ENCODE measurements at places on chromosomes 13 and 19.

- DNase-seq: no peak
Observed at GRCh38 chr13:106493533-106494220, 41.8 kb downstream of the EFNB2 start.

DNA sequence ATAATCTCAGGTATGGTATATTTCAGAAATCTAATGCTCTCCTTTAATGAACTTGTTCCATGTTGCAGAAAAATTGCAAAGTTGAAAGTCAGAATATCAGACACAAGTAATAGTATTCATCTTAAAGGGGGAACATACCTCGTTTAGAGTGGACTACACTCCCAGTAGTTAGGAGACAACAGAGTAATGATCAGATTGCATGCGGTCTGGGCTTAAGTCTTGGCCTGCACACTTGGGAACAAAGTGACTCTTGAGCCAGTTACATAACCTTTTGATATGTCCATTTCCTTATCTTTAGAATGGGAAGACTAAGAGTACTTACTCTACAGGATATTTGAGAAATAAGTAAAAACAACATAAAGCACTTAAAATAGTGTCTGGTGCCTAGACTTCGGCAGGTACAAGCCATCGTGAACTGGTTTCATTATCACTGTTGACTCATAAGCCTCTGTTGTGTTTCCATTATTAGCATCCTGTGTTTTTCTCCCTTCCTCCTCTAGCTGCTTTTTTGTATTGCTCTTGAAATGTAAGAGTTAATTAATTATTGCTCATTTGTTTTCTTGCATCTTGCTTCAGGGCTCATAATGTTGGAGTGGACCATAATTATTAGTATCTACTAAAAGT, 53.0 kb downstream of the DPY19L3 start:
- DNase-seq: no peak

GRCh38 chr13:76425935-76426334, 460.3 kb downstream of the KCTD12 start:
- peak; percentile 4 for DNase-seq

- DNase-seq: peak; percentile 33
Observed at GRCh38 chr19:19540715-19541515, 2.9 kb downstream of the CILP2 start.

GRCh38 chr13:111115965-111116521, 933 bp downstream of the ARHGEF7 start:
- peak; percentile 70 for DNase-seq

GRCh38 chr13:35512271-35512920, 35.9 kb upstream of the MAB21L1 start:
- DNase-seq: no peak

GRCh38 chr13:82501834-82502233, 1380.4 kb downstream of the SLITRK1 start:
- no peak for DNase-seq

- no peak for DNase-seq
Observed at GRCh38 chr13:106484537-106485193, 50.8 kb downstream of the EFNB2 start.

- DNase-seq: peak; percentile 9
Observed at GRCh38 chr13:30110301-30111070, 196.9 kb downstream of the KATNAL1 start.

DNA sequence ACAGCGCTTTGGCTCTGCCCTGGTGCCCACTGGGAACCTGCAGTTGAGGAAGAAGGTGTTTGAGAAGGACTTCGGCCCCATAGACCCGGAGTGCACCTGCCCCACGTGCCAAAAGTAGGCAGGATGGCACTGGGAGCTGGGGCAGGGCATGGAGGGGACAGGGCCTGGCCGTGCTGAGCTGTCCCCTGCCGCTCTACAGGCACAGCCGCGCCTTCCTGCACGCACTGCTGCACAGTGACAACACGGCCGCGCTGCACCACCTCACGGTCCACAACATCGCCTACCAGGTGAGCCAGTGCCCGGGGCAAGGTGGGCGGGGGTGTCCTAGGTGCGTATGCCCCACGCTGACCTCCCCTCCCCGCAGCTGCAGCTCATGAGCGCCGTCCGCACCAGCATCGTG, 5.1 kb upstream of the DNM2 start:
- DNase-seq: no peak

DNA sequence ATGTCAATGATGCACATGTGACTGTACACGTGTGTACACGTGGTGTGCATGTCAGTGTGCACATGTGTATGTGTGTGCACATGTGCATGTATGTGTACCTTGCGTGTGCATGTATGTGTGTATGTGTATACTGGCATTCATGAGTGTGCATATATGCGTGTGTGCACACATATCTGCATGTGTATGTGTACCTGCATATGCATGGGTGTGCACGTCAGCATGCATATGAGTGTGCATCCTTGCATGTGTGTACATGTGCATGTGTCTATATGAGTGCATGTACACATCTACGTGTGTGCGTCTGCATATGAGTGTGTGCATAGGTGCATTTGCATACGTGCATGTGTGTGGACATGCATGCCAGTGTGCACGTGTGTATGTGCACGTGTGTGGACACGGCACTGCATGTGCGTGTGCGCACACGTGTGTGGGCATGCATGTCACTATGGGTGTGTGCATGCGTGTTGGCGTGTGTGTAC, 48.5 kb downstream of the GADD45B start:
- no peak for DNase-seq

DNA sequence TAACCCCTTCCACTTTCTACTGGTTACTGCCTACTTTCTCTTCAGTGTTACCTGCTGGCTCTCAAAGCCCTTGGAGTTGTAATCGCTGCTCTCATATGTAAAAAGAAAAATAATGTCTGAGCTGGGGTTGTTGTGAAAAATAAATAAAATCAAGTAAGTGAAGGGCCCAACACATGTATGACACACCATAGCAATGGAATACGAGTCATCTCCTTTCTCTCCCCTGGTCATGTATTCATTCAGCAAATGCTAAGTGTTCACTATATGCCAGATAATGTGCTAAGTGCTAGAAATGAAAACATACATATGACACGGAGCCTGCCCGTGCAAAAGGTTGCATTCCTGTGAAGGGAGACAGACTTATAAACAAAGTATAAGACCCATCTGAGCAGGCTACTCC, 535.0 kb downstream of the RFC3 start:
- DNase-seq: no peak

DNA sequence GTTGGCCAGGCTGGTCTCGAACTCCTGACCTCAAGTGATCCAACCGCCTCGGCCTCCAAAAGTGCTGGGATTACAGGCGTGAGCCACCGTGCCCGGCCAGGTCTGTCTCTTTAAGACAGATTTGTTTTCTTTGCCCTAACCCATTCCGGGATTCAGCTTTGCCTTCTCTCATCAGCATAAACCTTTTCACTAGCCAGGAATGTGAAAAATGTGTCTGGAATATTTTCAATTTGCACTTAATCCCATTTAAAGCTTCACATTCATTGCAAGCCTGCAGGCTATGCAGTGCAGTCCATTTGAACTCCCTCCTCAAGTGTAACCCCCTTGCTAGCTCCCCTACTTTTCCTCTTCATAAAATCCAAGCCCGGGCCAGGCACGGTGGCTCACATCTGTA, 880 bp upstream of the TMEM160 start:
- peak; percentile 6 for DNase-seq

DNA sequence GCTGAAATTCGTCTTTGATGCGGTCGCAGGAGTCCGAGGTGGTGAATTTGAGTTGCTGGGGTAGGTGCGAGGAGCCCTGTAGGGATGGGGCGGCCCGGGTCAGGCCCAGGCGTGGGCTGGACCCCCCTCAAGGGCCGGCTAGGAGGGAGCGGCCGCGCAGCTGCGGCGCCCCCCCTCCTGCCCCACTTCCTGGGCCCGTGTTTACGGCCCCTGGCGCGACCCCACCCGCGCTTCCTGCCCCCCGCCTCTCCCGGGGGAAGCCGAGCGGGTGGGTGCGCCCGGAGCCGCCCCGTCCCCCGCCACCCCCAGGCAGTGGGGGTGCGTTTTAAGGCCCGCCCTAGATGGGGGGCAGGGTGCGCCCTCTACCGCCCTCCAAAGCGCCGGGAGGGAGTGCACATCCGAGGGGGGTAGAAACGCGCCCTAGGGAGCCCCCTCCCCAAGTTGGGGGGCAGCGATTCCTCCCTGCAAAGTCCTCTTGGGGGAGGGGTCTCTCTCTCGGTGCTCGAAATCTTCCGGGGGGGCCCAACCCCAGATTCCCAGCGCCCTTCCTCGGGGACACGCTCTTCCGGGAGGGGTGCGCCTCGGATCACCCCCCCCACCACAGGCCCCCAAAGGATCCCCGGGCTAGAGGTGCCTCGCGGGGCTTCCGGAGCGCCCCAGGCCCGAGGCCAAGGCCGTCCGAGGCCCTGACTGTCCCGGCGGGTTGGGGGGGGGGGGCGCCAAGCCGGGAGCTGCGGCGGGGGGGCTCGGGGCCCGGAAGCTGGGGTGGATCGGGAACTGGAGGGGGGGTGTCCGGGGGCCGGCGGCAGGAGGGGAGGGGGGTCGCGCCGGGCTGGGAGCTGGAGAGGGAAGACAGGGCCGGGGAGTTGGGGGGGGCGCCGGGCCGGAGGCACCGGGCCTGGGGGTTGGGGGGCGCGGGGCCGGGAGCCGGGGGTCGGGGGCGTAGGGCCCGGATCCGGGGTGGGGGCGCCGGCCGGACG, 823 bp downstream of the TLE5 start:
- peak; percentile 88 for DNase-seq

DNA sequence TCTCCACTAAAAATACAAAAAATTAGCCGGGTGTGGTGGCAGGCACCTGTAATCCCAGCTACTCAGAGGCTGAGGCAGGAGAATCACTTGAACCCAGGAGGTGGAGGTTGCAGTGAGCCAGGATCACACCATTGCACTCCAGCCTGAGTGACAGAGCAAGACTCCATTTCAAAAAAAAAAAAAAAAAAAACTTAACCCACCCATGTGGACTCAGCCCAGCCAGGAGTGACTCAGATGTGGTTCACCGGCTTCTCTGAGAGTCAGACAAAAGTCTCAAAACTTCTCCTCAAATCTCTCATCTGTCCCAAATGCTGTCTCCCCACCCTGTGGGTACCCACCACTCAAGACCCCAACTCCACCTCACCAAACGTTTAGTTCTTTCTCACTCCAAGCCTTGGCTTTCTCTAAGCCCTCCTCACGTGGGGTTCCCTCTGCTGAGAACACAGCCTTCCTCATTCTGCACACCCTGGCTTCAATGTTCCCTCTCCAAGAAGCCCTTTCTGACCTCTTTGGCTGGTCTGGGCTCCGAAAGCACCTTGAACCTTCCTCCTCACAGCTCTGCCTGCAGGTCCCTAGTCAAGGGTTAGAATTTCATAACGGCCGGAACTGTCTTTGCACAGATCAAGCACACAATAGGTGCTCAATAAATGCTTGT, 11.1 kb upstream of the RAB3A start:
- no peak for DNase-seq

DNA sequence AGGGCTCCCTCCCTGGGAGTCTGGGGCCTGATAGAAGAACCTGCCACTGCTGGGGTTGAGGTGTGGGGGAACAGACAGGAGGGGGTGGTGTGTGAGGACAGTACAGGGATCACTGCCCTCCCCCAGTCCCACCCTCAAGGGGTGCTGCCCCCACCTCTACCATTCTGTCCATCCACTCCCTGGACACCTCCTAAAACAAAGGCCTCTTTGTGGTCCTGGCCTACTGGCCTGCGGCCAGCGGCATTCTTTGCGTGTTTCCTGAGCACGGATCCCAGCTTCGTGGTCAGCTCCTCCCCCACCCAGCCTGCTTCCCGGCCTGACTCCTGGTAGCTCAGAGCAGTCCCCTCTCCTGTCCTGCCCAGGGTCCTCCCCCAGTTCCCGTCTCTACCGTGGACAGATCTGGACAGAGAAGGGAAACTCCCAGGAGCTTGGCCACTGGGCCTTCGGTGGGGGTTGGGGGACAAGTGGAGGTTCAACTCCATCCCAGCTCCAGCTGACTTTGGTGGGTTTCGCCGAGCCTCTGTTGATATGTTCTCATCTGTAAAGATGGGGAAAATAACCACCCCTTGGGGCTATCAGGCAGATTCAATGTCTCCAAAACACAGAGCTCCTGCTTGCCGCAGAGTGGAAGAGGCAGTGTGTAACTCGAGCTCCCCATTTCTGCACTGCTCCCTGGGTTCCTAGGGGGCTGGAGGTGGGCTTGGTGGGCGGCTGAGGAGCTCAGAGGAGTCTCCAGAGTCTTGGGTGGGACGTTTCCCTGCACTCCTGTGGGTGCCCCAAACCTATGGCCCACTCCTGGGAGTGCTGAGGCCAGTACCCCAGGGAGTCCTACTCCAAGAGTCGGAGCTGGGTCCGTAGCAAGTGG, 48.7 kb downstream of the LYL1 start:
- no peak for DNase-seq

- DNase-seq: no peak
Observed at GRCh38 chr13:113964251-113964995, 9.5 kb downstream of the C13orf46 start.

GRCh38 chr13:98879957-98880356, 97.9 kb downstream of the DOCK9 start:
- peak; percentile 94 for DNase-seq

DNA sequence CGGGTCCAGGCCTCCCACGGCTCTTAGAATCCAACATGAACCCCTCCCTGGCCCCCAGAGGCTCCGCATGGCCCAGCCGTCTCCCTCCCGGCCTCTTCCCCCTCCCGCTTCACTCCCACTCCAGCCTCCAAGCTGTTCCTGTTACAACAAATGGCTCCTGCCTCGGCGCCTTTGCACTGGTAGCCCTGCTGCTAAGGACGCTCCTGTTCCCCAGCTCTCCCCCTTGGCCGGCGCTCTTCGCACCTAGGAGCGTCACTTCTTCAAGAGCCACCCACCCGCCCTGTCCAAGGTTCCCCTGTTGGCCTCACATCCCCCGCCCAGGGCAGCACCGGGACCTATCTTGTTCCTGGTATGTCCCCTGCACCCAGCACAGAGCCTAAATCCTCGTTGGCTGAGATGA, 9.4 kb downstream of the CCDC124 start:
- no peak for DNase-seq

GRCh38 chr19:3450796-3451411, 29.4 kb downstream of the SMIM24 start:
- DNase-seq: no peak

GRCh38 chr13:67094952-67095351, 135.2 kb downstream of the PCDH9 start:
- no peak for DNase-seq

- no peak for DNase-seq
Observed at GRCh38 chr19:2629491-2630351, 72.8 kb downstream of the GNG7 start.

- DNase-seq: no peak
Observed at GRCh38 chr13:110218581-110219201, 88.3 kb downstream of the COL4A1 start.

DNA sequence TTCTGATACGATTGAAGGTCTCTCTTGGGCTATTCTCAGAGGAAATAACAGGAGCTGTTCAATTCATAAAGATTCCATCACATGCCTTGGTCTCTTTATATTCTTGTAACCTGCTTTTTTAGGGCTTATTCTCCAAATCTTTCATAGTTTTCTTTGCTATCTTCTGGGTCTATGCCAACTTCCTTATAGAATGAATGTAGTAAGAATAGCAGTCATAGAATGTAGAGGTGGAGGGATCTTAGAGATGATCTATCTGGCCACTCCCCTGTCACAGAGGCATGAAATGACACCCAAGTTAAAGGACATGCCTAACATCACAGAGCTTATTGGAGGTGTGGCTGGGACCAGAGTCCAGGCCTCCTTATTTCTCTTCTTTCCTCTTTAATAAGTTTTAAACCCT, 13.2 kb downstream of the LCP1 start:
- DNase-seq: no peak
